Cardiac fibroblast (primary cell): ENCODE measurements at places on chromosomes 16 and 17.

GRCh38 chr17:57530026-57530425 lies 215.1 kb downstream of the CCDC182 start:
- DNase-seq, result no peak

- DNase-seq, result no peak
These were observed 4.5 kb upstream of the PYCR1 start for GRCh38 chr17:81941484-81942166.

- no peak for DNase-seq
These were observed 109.0 kb downstream of the RAP1GAP2 start for GRCh38 chr17:2905269-2905668.

- DNase-seq, result no peak
These were observed 76.3 kb downstream of the JPH3 start for GRCh38 chr16:87678618-87679017.

- no peak for DNase-seq
These were observed 11.0 kb downstream of the GCGR start for GRCh38 chr17:81814748-81815645.

DNA sequence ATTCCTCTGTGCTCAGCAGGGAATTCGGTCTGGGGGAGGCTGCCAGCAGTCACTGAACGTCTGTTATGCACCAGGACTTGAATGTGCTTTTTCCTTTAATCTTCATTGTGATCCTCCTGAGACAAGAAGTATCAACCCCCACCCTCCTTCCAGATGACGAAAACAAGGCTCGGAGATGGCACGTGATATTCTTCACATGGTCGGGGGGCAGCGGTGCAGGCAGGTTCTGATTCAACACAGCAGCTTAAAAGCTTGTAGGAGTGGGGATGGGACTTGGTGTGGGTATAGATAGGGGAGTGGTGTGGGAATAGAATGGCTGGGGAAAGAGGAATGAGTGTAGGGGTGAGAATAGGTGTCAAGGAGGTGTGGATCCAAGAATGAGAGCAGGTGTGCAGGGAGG lies 6.4 kb downstream of the NECAB2 start:
- no peak for DNase-seq

DNA sequence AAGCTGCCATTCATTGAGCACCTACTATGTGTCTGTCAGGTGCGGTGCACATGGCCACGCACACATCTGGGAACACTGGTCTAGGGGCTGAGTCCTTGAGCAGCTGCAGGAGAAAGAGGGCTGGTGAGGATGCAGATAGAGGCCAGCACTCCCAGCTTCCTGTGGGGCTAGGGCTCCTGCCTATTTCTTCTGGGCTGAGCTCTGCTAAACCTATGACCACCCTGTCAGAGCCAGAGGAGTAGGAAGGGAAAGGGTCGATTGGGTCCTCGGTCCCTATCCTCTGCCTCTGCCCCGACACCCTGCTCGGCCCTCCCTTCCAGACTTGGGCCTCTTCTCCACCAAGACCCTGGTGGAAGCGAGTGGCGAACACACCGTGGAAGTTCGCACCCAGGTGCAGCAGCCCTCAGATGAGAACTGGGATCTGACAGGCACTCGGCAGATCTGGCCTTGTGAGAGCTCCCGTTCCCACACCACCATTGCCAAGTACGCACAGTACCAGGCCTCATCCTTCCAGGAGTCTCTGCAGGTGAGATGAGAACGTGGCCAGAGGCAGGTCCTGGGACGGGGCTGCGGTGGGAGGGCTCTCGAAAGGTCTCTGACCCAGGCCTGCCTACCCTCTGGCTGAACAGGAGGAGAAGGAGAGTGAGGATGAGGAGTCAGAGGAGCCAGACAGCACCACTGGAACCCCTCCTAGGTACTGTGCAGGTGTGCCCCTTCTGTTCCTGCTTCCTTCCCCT lies 4.0 kb upstream of the TMEM88 start:
- no peak for DNase-seq

GRCh38 chr16:17412791-17413190 lies 58.0 kb downstream of the XYLT1 start:
- DNase-seq, result no peak

DNA sequence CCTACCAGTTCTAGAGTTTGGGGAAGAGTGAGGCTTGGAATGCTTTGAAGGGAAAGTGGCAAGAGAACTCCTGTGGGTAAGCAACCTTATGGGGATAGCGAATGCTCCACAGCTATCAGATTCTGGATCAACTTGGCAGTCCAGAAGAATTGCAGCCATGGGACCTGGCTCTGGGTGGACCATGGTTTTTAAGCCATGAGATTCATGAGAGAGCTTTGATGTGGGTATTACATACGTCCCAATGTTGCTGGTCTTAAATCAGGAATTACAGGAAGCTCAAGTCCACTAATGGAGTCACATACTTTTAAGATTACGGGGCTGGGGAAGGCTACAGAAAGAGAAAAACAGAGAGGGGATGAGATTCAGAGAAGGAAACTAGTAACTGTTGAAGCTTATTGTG lies 142.5 kb upstream of the ELAC2 start:
- no peak for DNase-seq

DNA sequence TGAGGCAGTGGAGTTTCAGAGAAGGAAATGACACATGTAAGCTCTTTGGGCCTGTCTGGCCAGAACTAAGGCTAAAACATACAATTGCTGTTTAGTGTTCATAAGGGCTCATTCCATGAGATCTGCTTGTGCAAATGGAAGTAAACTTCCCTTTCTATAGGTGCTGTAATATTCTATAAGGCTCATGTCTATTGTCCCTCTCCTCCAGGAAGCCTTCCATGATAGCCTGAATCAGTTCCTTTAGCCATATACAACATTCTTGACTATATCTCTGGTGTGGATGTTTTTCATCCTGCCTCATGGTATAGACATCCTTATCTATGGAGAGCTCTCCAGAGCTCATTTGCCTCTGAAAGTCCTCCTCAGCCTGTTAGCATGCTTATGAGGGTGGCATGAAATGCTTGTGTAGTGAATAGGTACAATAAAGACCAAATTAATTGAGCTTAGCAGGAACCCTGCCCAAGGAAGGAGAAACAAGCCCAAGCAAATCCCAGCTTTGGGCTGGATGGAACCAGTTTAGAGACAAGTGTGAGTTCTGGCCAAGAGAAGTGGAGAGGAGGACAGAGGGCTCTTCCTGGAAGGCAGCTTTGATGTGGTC lies 1.6 kb upstream of the ETV4 start:
- DNase-seq, result no peak

DNA sequence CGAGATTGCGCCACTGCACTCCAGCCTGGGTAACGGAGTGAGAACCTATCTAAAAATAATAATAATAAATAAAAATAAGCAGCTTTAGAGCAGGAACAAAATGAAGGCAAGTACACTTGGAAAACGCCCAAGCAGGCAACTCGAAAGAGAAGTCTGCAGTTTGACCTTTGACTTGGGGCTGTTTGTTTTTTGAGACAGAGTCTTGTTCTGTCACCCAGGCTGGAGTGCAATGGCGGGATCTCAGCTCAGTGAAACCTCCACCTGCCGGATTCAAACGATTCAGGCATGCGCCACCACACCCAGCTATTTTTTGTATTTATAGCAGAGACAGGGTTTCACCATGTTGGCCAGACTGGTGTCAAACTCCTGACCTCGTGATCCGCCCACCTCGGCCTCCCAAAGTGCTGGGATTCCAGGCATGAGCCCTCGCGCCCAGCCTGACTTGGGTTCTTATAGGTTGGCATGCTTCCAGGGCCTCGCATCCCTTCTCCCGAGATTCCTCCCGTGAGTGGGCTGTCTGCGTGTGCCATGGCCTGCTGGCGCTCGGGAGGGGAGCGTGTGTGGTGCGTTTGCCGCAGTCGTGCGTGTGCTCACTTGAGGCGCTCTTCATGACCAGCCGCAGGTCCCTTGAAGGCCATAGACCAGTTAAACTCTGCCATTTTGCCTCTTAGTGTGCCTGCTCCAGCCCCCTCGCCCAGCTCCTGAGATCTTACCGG lies 18.4 kb upstream of the UBE2I start:
- DNase-seq, result no peak

- no peak for DNase-seq
These were observed 151.6 kb downstream of the SOCS1 start for GRCh38 chr16:11104168-11105037.

GRCh38 chr16:69273009-69273408 lies 38.1 kb upstream of the VPS4A start:
- DNase-seq, result peak; percentile 85

DNA sequence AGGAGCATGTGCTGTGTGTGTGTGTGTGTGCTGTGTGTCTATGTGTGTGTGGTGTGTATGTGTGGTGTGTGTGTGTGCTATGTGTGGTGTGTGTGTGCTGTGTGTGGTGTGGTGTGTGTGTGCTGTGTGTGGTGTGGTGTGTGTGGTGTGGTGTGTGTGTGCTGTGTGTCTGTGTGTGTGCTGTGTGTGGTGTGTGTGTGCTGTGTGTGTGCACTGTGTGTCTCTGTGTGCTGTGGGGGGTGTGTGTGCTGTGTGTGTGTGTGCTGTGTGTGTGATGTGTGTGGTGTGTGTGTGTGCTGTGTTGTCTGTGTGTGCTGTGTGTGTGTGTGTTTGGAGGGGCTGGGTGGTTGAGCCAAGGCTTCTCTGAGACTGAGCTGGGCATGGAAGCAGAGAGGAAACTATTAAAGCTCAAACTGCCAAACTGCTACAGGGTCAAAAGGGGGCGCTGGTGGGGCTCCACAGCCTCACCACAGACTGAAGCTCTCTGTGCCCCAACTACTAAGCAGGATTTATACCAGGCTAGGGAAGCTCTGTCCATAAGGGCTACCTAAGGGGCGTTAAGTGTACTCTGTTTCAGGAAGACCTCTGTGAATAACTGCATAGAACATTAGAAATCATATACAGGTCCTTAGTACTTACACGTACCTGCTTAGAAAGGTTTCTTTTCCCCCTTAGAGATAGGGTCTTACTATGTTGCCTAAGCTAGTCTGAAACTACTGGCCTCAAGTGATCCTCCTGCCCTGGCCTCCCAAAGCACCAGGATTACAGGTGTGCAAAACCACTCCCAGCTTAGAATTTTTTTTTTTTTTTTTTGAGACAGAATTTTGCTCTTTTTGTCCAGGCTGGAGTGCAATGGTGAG lies 27.8 kb upstream of the GHDC start:
- DNase-seq, result peak; percentile 82

GRCh38 chr17:42334677-42335076 lies 46.4 kb downstream of the STAT5A start:
- DNase-seq, result no peak

DNA sequence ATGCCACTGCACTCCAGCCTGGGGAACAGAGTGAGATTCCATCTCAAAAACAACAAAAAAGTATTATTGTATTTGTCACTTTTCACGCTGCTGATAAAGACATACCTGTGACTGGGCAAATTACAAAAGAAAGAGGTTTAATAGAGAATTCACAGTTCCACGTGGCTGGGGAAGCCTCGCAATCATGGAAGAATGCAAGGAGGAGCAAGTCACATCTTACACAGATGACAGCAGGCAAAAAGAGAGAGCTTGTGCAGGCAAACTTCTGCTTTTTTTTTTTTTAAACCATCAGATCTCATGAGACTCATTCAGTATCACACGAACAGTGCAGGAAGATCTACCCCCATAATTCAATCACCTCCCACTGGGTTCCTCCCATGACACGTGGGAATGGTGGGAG lies 41.5 kb upstream of the ETV4 start:
- no peak for DNase-seq

DNA sequence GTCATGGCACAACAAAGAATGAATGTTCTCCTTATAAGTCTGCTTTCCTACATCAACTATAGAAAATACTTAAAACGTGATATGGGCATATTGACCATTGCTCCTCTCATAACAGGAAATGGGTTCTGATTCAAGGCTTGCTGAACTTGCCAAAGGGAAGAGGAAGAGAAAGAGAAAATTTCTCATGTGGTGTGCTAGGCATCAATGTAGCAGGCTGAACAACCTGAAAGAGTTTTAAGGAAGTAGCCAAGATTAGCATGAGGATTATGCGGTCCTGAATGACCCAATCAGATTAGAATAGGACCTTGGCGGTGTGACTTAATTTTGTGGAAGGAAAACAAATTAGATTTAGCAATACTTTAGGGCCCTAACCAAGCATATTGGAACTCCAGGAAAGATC lies 617.7 kb upstream of the CDH11 start:
- no peak for DNase-seq

GRCh38 chr16:25109643-25110042 lies 1.9 kb upstream of the LCMT1 start:
- peak; percentile 98 for DNase-seq

GRCh38 chr16:47475786-47476185 lies 14.7 kb downstream of the PHKB start:
- no peak for DNase-seq

GRCh38 chr16:26129997-26130396 lies 438.2 kb downstream of the HS3ST4 start:
- no peak for DNase-seq

DNA sequence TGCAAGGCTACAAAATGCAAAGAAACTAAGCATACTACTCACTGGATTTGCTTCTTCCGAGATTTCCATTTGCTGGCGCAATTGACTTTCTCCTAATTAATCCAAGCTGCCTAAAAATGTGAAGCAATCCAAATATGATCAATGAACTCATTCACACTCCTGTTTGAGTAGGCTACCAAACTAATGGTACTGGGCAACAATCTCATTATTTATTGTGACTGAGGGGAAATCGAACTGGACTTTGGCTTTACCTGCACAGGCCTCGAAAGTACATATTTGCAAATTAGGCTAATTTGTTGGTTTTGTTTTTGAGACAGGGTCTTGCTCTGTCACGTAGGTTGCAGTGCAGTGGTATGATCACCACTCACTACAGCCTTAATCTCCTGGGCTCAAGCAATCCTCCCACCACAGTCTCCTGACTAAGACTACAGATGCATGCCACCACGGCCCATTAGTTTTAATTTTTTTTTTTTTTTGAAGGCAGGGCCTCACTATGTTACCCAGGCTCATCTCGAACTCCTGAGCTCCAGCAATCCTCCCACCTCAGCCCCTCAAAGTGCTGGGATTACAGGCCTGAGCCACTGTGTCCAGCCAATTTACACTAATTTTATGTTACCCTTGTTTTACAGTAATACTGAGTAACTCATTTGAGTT lies 2.6 kb downstream of the ERI2 start:
- no peak for DNase-seq

GRCh38 chr17:50221266-50221863 lies 19.9 kb upstream of the COL1A1 start:
- peak; percentile 74 for DNase-seq

DNA sequence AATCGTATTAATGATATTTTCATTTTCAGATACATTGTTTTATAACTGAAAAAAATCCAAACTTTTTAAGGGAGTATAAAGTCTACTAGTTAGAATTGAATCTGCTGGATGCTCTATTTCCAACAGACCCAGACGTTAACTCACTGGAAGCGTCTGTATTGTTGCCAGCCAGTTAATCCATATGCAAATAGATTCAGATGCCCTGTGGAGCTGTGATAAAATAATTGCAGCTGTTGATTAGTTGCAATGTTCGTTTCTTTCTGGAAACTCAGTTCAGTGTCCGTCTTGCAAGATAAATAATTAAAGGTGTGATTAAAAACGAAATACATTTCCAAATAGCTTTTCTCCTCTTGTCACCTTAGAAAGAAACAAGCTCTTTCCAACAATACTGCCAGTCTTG lies 5.1 kb upstream of the GNA13 start:
- no peak for DNase-seq

- DNase-seq, result no peak
These were observed 12.9 kb upstream of the TRIM25 start for GRCh38 chr17:56926704-56927103.

GRCh38 chr16:30430428-30430970 lies 669 bp upstream of the DCTPP1 start:
- DNase-seq, result no peak

GRCh38 chr17:36889770-36890349 lies 47.4 kb upstream of the LHX1 start:
- no peak for DNase-seq
